Kidney (tissue), 22 donors: ENCODE measurements at places on chromosomes 4 and X.

- DNase-seq = no peak
Measured at GRCh38 chrX:117713411-117713810, 403.2 kb downstream of the KLHL13 start.

- no peak for DNase-seq
Measured at GRCh38 chrX:147646949-147647723, 264.6 kb upstream of the FMR1 start.

DNA sequence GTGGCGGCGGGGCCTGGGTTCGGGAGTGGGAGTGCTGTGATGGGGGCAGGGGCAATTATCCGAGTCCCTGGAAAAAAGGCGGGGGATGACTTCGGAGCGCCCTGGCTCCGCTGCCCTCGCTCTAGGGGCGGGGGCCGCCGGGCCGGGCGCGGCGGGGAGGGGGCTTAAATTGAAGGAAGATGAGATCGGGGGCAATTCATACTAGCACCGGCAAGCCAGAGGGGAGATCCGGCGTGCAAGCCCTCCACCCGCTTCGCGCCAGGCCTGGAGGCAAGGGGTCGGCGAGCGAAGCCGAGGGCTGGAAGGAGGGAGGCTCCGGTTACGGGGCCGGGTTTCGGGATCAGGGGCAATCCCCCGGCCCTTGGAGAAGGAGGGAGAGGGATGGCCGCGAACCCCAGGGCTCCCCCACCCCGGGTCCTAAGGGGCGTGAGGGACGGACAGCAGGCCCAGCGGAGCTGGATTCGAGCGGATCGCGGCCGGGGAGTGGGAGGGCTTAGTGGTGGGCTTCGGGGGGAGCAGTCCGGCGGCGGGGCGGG lies 1.2 kb downstream of the BCORL1 start:
- DNase-seq = peak; percentile 71

DNA sequence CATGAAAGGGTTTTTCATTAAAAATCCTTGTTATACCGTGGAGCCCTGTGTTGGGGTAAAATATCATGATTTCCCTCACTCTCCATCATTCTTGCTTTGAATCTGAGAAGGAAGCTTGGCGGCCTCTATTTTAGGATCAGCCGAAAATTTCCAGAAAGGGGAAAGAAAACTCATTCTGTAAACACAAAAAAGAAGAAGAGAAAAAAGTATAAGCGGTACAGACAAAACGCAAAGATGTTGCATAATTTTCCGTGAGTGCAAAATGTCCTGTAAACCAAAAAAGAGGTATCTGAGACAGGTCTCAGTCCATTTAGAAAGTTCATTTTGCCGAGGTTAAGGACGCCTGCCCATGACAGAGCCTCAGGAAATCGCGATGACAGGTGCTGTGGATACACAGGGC lies 5.3 kb downstream of the CSF2RA start:
- peak; percentile 23 for DNase-seq

- no peak for DNase-seq
Measured at GRCh38 chr4:42671431-42672194, 14.7 kb upstream of the ATP8A1 start.

GRCh38 chrX:129875669-129876068 lies 30.3 kb upstream of the UTP14A start:
- DNase-seq = no peak

DNA sequence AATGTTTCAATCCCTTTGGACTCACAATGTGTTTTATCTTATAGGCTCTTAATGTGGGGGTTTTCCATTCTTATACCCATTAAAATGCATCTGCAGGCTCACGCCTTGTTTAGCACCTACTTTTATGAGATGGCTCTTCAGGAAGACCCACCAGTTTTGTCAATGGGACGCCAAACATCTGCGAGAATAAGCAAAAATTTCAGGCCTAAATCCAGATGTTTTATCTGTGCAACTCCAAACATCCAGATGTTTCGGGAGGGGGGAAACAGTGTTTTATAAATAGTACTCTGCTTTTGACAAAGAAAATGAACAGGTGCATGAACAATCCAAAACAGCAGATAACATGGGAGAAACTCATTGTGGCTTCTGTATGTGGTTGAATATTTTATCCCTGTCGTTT lies 342.8 kb downstream of the DHX15 start:
- DNase-seq = no peak

- no peak for DNase-seq
Measured at GRCh38 chrX:103149652-103150051, 56.7 kb upstream of the NXF3 start.

DNA sequence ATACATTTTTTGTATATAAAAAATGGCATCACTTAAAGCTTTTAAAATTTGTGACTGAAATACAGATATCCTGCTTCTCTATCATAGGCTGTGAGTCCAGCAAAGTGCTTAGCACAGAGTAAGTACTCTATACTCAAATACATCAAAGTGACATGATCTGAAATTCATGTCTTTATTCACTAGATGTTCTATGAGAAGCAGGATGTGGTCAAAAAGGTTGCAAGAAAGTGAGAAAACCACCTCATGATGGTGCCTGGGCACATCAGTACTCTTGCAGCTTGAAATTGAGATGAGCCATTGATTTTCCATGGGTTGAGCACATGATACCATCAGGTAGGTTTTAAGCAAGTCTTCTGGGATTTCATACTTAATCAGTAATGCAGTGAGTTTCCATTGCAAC lies 20.4 kb upstream of the SFRP2 start:
- no peak for DNase-seq

DNA sequence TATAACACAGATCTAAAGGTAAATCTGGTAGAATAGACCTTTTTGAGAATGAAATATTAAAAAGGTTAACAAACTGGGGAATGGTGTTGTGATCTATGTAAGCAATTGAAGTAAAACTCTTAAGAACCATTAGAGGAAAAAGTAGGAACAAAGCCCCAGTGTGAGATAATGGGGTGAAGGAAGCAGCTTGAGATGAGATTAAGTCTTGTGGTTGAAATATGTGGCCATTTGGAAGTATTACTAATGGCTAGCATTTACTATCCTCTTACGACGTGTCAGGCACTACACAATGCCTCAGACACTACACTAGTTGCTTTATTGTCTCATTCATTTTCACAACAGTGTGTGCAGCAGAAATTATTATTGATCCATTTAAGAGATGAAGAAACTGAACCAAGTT lies 25.9 kb upstream of the NDNF start:
- no peak for DNase-seq

DNA sequence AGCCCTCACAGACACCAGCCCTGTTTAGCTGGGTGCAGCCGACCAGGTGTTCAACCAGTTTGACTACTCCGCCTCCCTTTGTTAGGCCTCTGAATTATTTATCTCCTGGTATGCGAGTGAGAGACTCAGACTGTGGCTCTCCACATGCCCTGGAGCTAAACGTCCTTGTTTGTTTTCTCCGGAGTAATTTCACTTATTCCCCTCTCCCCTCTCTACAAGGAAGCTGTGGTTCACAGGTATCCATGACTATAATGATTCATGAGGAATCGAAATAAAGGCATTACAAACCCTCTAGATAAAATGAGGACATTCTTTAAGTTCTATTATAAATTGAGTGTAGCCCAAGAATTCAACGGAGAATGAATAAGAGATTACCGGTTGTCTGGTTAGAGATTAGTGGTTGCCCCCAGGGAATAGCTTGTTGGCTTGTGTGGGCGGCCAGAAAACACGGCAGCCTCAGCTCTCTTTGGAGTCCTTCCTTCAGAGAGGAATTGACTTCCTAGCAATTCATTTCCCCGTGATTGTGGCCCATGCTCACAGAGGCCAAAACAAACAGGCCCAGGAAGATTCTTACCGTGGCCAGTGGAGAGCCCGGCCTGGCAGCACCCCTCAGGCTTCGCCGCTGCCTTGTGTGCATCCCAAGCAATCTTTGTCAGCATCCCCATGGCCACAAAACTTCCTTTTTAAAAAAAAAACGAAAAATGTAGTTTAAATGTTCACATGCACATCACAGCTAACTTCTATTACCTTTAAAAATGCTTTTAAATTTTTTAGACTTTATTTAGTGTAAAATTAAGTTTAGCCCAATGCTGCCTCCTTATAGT lies 60.2 kb upstream of the CBR4 start:
- no peak for DNase-seq

DNA sequence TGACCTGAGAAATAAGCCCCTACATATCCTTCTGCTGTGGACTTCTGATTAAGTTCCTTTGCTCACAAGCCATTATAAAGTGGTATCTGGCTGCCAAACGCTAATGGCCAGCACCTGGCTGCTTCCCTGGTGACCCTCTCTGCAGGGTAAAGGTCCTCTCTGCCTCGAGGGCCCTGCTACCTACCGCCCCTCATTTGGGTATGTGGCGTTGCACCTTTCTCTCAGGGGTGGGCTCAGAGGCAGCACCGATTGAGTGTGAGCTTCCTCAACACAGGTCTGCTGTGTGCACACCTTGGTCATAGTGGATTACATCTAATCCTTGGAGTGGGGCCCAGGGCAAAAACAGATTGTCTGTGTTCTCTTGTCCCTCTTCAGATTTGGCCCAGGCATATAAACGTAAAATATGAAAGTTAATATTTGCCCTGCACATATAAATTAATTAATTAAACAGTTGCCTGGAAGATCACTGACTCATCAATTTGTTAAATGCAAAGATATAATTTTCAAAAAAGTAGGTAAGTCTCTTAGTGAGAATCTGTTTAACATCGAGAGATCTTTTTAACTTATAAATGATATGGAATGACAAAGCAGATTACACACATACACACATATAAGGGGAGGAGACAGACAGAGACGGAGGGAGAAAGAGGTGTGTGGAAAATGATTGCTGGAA lies 174.5 kb upstream of the SMIM31 start:
- no peak for DNase-seq

- DNase-seq = no peak
Measured at GRCh38 chrX:90026730-90027129, 105.0 kb downstream of the TGIF2LX start.

- no peak for DNase-seq
Measured at GRCh38 chrX:68820476-68821110, 8.2 kb upstream of the EFNB1 start.

DNA sequence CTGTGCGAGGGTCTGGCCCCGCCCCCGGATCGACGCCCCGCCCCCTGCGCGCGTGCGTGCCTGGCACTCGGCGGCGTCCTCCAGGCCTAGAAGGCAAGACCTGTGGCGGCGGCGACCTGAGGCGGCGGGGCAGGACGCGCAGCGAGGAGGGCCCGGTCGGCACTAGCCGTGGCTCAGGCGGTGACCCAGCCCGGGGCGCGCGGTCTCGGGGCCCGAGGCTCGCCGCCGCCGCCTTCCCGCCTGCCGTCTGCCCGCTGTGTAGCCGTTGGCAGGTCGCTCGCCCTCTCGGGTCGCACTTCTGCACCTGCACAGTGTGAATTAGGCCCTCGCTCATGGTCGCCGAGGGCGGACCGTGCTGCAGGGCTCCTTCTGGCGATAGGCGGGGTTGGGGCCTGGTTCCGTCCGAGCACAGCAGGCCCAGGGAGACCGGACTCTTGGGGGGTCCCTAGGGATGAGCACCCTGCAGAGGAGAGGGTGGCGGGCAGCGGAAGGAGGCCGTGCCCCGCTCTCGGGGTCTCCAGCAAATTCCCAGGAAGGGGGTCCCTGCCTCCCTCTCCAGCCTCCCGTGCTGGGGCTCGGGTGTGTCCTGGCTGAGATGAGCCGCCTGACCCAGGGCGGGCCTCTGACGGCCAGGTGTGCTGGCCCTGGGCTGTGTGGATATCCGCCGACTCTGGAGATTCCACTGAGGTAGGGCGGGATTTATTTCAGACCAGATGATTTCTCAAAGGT lies 557 bp upstream of the FAM53A start:
- peak; percentile 96 for DNase-seq

DNA sequence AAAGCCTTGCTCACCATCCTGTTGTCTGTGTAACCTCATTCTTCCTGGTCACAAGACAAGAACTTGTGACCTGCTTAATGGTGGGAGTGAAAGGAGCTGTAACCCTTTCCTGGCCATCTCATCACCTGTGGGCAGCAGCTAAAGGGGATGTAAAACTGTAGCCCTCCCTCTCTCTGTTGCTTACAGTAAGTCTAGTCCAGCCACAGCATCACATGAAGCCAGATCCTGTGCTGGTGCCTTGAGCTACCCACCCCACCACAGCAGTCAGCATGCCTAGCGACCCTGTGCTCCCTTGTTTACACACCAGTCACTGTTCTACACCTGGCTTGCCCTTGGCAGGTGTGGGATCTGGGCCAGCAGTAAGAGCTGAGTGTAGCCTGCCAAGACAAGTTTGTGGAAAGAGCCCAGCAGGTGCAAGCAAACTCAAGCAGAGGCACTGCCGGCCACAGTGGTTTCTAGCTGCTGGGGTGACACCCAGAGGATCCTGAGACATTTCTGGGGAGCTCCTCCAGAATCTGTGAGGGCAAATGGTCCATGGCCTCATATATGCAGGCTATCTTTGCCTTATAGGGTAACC lies 41.0 kb downstream of the UGT2B28 start:
- no peak for DNase-seq

DNA sequence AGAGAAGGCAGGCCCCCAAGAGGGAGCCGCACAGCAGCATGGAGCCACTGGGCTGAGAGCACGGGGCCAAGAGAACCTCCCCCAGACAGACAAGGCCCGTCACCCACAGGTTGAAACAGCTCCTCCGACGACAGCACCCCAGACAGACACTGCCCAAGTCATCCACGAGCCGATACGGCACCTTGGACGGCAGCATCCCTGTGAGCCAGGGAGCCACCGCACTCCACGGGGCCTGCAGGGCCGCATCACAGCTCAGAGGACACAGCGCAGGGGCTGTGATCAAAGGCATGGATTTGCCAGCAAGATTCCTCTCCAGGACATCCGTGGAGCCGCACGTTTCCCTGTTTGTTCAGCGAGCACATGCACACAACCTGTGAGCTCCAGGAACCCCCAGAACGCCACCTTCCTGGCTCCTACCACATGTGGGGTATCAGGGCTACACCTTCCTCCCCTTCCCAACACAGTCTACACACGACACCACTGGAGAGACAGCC lies 3.9 kb downstream of the CTBP1 start:
- no peak for DNase-seq
